ENCODE measurements at places on chromosomes 4 and X.

GRCh38 chr4:125283707-125284279 lies 31.0 kb upstream of the FAT4 start:
- DNase-seq = no peak

GRCh38 chr4:55435141-55435841 lies 39.5 kb downstream of the TMEM165 start:
- DNase-seq = no peak

GRCh38 chr4:70935038-70935695 lies 33.0 kb downstream of the MOB1B start:
- no peak for DNase-seq

DNA sequence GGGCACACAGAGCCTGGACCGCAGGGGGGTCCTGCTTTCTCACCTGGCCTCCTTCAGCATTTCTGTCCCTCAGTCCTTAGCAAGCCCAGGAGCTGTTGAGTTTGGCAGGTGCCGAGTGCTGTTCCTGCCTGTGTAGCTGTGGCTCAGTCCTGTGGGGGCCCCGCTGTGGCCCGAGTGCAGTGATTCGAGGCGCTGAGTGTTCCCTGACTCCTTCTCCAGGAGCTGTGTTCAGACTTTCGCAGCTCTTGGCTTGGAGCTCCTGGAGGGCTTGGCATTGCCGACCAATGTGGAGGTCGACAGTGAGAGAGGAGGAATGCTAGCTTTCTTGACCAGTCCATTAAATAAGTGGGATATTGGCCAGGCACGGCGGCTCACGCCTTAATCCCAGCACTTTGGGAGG lies 50.1 kb upstream of the MSANTD1 start:
- no peak for DNase-seq

DNA sequence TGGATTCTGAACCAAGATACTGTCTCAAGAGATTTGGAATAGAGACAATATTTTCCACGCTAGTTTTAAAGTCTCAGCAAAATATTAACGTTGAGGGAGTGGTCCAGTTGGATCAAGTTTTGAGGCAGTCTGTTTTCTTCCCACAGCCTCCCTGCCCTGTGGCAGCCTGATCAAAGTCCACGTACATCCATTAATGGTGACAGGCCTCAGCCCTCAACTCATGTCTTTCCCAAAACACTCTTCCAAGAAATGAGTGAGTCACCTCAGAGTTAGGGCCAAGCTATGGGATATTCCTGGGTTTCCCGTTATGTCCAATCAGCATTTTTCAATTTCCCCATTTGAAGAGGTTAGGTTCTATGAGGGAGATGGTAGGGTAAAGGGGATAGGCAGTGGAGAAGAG lies 28.5 kb downstream of the EGFL6 start:
- no peak for DNase-seq

DNA sequence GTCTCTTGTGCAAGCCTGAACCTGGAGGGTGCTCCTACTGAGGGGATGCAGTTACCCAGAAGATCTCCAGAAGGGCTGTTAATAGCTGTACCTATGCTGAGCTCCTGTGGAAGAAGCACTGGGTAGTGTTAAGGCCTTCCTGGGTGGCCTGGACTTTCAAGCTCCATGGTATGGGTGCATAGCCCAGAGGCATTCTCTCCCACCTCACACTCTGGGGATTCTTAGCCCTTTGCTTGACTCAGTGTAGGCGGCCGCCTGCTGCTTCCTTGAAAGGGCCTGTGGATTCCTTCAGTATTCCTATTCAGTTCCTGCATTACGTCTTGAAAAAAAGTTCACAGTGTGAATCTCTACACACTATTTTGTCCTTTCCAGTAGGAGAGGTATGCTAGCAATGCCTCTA lies 235.7 kb upstream of the MAGEB16 start:
- peak; percentile 36 for DNase-seq

DNA sequence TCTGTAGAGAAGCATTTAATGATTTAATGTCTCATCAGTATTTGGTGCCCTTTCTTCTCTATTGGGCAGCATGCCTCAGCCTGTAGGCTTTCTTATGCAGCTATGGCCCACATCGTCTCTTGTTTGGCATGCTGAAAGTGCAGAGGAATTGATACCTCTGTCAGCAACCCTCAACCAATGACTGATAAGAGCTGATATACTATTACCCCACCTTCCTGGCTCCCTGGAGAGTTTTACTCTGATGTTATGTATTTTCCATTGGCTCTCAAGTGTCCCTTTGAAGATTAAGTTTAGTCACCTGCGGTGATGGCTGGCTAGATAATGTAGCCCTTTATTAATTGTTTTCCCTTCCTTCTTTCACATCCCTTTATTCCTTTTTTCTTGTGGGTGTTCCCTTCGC lies 41.2 kb upstream of the PDHA2 start:
- peak; percentile 2 for DNase-seq

DNA sequence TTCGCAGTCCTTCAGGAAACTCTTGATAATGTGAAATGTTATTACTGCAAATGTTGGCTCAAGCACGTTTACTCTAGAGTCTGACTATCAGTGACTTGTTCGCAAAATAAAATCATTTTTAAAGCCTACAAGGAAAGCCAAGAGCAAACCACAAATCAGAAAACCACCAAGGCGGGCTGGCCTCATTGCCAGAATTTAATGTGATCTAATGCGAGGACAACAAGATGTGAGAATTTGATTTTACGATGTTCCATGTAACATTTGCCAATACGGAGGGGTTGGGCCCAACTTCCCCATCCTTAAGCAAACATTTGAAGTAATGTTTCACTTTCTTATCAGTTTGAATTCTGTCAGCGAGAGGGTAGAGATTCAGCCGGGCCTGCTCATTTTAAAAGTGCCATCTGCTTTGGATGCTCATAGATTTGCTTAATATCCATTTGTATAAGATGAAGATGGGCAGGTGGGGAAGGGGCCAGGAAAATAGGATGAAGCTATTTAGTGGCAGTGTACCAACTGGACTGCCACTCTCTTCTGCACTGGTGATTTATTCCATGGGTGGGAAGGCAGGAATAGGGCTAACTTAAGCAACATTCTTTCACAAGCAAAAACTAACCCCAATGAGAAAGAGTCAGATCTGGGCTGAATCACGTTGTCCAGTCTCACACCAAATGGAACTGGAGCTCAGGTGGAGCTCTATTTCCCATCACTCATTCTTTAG lies 225.3 kb downstream of the ANAPC10 start:
- no peak for DNase-seq

GRCh38 chr4:110967936-110968335 lies 345.1 kb upstream of the PITX2 start:
- no peak for DNase-seq

DNA sequence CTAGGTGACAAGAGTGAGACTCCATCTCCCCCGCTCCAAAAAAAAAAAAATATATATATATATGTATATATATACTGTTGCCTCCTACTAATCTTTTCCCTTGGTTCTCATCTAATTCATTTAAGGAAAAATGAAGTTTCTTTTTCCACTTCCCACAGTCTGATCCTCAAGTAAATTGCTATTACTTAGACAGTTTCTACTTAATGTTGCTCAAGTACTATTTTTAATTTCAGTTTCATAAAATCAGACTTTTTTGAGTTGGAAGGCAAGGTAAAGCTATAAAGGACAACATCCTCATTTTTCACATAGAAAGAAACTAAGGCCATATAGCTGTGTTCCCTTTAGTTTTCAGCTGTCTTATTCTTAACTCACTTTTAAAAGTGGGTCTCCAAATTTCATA lies 5.8 kb downstream of the RXFP1 start:
- no peak for DNase-seq

DNA sequence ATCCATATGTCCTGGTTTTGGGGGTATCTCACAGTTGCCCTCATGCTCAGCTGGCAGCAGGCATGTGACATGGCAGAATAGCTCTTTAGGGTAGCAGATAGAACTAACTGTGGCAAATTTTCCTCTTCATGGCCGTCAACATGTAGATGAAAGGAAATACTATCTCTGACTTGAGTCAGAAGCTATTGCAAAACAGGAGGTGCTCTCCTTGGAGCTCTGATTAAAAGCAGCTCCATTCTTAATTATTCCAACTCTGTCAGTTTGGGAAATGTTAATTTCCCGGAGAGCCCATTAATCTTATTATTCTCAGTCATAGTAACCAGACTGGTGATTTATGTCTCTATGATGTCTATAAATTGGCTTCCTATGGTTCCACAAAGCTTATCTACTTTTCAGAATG lies 18.2 kb downstream of the IL13RA1 start:
- DNase-seq = no peak

- no peak for DNase-seq
Measured at GRCh38 chr4:115361781-115362180, 248.4 kb upstream of the NDST4 start.

- DNase-seq = no peak
Measured at GRCh38 chrX:32530802-32531403, 680.4 kb downstream of the DMD start.
